Stimulated activated CD4-positive, alpha-beta T cell treated with anti-CD3 and anti-CD28 coated beads, Interleukin-1b, Interleukin-23, amount 100 ng/mL, for 1 hour (primary cell): ENCODE measurements at places on chromosomes 12 and 14.

GRCh38 chr12:103036581-103037214 lies 79.2 kb downstream of the ASCL1 start:
- no peak for DNase-seq

- DNase-seq, result no peak
Measured at GRCh38 chr14:57273236-57273635, 4.5 kb downstream of the AP5M1 start.

DNA sequence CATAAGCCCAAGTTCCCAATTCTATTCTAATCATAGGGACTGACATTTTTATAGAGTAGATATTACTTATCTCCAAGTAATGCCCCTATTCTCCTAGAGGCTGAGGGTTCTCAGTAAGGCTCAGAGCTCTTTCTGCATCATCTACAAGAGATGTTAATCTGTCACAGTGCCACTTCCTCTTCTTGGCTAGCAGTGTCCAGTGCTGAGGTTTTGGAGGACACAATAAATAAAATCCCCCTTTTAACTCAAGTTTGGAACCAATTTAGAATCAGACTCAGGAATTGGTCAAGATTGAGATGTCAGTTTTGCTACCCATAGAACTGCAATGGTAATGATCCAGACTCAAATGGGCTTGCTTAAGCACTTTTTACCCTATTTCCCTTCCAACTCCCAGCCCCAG lies 154.1 kb upstream of the ARID2 start:
- DNase-seq, result no peak

DNA sequence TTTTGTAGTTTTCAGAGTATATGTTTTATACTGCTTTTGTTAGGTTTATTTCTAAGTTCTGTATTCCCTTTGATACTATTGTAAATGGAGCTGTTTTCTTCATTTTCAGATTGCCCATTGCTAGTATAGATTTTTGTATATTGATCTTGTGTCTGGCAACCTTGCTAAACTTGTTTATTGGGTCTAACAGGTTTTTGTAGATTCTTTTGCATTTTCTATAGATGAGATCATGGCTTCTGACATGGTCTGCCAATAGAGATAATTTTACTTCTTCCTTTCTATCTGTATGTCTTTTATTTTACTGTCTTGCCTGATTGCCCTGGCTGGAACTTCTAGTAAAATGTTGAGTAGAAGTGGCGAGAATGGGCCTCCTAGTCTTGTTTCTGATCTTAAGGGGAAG lies 40.3 kb downstream of the ANKRD9 start:
- DNase-seq, result no peak

DNA sequence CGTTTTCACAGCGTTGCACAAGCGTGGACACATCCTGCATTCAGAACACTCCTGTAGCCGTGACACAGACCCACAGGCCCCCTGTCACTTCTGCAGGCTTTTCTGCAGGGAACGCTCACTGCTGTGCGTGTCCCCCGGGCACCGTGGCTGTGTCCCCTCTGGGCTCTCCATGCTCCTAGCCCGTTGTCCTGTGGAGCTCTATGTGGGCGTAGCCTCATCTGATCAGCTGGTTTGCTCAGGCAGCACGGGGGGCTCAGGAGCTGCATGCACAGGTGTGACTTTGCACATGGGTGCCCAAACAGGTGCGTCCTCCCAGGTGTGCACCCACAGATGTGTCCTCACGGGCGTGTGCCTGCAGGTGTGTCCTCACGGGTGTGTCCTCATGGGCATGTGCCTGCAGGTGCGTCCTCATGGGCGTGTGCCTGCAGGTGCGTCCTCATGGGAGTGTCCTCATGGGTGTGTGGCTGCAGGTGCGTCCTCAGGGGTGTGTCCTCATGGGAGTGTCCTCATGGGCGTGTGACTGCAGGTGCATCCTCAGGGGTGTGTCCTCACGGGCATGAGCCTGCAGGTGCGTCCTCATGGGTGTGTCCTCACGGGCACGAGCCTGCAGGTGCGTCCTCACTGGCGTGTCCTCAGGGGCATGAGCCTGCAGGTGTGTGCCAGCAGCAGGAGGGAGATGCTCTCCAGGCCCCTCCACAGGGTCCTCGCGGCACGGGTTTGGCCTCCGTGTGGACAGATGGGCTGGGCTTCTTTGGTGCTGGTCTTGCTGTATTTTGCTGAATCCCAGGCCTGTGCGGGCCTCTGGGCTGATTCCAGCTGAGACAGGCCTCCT lies 17.5 kb downstream of the MTA1 start:
- no peak for DNase-seq

GRCh38 chr12:124188561-124189405 lies 106.1 kb upstream of the RFLNA start:
- no peak for DNase-seq

GRCh38 chr12:2574355-2574935 lies 220.3 kb upstream of the FKBP4 start:
- no peak for DNase-seq

DNA sequence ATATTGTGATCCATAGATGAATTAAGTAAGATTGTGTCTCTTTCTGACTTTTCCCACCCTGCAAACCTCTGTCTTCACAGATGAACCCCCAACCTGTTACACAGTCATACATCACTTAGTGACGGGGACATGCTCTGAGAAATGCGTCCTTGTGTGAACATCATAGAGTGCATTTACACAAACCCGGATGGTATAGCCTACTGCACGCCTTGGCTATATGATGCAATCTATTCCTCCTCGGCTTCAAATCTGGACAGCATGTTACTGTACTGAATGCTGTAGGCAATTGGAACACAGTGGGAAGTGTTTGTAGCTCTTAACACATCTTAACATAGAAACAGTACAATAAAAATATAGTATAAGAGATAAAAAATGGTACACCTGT lies 7.4 kb upstream of the TESPA1 start:
- no peak for DNase-seq

GRCh38 chr12:111443086-111443485 lies 37.4 kb downstream of the SH2B3 start:
- no peak for DNase-seq
